ENCODE measurements at places on chromosomes 6 and 20.

DNA sequence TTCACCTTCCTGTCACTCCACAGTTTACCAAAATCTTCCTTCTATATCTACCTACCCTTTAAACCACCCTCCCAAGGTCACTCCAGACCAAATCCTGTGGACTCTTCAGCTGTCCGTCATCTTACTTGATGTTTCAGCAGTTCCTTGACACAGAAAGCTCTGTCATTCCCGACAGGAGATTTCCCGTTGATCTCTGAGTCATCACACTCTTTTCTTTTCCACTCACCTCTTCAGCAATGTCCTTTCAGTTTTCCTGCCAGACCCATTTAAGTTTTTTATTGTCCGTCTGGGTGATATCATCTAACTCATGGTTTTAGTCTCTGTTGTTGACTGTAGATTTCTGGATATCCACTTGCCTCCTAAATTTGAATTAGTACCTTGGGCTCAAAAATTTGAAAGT lies 69.9 kb upstream of the SCGN start:
- DNase-seq: no peak

- DNase-seq: no peak
Measured at GRCh38 chr20:3080939-3081388, 3.6 kb downstream of the AVP start.

- DNase-seq: no peak
Measured at GRCh38 chr6:32449088-32449736, 9.5 kb downstream of the HLA-DRA start.

GRCh38 chr6:35368038-35368887 lies 25.9 kb downstream of the PPARD start:
- no peak for DNase-seq

DNA sequence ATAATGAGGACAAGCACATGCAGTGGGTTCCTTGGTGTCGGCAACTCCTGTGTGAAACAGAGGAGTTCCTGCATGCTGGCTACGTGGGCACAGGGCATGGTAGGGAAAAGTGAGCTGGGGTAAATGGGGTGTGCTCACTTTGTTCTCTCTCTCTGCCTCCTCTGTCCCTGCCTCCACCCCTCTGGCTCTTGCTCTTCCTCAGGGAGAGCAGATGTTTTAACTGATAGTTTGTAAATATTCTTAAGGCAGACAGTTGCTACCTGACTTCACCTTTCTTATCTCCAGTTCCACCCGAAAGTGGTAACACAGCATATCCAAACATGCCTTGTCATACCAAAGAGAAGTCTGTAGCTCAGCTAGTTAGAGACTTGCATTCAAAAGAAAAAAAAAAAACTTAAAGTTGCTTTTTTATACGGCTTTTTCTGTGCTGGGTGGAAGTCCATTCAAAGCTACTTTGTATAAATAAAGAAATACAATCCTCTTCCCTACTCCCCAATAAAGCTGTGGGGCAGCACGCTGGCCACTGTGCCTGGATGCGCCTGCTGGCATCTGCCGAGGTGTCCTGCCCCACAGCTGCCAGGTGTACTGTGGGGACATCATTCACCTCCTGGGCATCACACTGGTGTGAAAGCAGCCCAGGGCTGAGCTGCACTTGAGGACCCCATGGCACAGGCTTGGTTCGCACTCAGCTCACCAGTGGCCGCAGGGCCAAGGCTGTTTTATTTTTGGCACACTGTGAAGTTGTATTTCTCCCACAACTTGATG lies 93.6 kb downstream of the FOXC1 start:
- DNase-seq: no peak

- no peak for DNase-seq
Measured at GRCh38 chr6:133730881-133731280, 158.0 kb upstream of the TCF21 start.

DNA sequence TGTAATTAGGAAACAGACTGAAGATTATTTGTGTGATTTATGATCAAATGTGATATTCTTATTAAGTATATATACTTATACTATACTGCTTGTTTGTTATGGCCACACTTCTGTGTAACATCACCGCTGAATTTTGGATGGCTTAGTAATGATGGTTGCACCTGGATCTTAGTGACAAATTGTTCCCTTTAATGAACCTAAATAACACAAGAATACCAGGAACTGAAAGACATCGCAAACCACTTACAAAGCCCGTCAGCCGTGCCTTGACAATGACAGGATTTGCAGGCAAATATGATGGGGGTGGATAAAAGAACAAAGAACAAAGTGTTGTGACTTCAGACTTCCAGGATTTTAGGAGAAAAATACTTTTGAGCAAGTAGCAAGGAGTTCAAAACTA lies 67.1 kb downstream of the LAMP5 start:
- DNase-seq: no peak

- no peak for DNase-seq
Measured at GRCh38 chr20:10516529-10516928, 81.4 kb downstream of the SLX4IP start.

DNA sequence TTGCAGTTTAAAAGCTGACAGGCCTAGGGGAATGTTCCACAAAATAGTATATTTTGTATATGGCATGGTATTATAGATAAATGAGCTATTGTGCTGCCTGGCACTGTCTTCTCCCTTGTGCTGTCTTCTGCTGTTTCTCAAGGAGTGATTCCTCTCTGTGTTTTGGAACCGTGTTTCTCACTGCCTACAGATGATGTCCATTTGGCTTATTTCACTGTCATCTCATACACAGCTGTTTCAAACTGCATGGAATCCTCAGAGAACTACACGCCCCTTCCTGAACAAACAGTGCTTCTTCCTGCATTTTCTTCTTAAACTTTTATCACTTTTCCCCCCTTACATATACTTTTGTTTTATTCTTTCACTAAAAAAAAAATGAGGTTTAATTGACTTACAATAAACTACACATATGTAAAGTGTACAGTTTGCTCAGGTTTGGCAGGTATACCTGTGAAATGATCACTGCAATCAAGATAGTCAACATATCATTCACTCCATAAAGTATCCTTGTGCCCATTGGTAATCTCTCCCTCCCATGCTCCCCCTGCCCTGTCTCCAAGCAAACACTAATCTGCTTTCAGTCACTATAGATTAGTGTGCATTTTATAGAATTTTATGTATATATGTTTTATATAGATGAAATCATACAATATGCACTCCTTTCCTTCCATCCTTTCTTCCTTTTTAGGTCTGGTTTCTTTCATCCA lies 43.0 kb downstream of the CBFA2T2 start:
- DNase-seq: no peak

- no peak for DNase-seq
Measured at GRCh38 chr6:14917109-14917910, 328.6 kb upstream of the JARID2 start.

DNA sequence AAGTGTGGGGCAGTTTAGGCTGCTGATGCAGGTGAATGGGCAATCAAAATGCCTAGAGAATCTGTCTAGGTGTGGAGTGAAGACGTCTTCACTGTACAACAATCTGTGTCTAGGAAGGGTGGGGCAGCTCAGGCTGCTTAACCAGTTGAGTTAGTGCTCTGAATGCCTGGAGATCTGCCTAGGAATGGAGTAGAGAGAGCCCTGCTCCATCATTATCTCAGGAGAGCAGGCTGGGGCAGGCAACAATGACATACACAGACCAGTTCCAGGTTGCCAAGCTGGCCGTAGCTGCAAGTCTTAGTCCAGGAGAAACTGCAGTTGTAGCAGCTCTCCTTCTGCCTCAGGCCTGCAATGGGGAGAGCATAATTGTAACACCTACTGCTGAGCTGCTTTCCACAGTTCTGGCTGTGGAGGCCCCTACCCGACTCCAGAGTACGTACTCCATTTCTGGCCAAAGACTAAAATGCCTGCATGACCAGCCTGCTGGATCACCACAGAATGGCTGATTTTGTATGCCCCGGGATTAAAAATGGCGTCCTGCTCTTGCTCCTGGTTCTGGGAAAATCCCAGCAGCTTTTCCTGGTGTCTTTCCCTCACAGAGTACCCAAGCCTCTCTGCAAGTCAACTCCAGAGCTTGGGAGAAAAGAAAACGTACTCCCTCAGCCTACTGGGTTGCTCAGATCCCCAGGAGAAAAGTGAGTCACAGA lies 545.4 kb downstream of the ADGRB3 start:
- no peak for DNase-seq

DNA sequence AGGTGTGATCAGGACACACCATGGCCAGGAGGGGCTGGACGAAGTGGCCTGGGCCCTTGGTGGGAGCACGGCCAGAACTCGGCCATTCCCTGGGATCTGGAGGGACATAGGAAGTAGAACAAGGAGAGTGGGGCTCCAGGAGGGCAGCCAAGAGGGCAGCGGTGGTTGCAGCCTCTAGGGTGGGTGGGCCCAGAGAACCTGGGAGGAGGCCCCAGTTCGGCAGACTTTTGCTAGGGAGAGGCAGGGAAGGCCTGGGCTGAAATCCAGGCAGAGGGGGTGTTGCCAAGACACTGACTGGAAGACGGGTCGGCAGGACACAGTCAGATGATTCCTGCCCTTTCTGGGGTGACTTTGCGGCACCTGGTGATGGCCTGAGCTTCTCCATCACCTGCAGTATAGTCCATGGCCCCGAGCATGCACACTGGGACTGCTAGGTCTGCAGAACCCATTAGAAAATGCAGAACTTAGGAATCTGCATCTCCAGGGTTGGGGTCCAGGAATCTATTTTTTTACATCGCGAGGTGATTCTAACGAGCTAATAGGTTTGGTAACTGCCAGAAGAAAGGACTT lies 224.8 kb downstream of the SYNDIG1 start:
- no peak for DNase-seq

- peak; percentile 57 for DNase-seq
Measured at GRCh38 chr20:36461600-36462439, 79.5 kb upstream of the MYL9 start.

DNA sequence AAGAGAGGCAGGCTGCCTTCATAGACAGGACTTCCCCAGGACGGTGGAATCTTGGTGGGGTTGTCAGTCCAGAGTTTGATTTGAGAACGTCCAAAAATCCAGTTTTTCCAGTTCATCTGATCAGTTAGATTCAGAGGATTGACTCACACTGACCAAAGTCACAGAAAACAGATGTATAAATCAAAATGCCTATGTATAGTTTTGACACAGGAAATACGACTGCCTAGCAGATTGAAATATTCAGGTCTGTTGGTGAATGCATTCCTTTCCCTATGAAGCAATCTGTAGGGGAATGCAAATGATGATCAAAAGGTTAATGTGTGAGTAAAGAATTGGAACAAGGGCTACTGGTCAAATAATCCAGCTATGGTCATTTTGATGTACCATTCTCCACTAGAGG lies 29.7 kb upstream of the GFOD1 start:
- DNase-seq: no peak

DNA sequence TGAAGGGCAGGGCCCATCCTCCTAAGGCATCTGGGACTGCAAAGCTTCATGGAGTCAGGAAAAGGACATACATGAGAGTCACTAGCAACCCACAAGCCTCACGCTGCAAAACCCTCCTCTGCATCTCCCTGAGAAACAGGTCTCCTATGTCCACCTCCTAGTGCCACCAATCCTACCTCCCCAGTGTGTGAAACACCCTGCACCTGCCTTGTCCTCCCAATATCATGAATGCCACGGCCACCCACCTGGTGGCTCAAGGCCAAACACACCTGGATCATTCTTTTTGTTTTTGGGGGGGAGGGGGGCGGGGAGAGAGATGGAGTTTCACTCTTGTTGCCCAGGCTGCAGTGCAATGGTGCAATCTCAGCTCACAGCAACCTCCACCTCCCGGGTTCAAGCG lies 90.5 kb downstream of the ZMYND8 start:
- DNase-seq: no peak

GRCh38 chr6:168361766-168362165 lies 42.2 kb upstream of the DACT2 start:
- DNase-seq: no peak

GRCh38 chr20:31833130-31833930 lies 12.1 kb downstream of the FOXS1 start:
- peak; percentile 58 for DNase-seq

- DNase-seq: no peak
Measured at GRCh38 chr6:40982917-40983316, 56.1 kb downstream of the UNC5CL start.

DNA sequence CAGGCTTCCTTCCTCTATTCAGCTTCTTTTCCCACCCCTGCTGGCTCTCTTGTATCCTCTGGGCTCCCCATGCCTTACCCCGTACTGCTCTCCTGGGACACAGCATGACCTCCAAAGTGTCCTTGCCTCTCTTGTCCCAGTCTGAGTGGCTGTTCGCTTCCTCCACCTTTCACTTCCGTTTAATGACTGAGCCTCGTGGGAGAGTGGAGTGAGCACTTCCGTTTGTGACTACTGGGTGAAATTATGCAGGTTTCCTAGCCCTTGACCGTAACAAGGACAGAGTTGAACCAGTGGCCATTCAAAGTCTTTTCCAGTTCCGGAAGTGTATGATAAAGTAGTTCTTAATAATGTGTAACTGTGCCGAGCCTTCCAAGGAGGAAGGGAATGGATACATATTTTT lies 109.2 kb downstream of the ARID1B start:
- DNase-seq: no peak

GRCh38 chr20:44914924-44915323 lies 5.1 kb downstream of the PABPC1L start:
- no peak for DNase-seq
